ENCODE measurements at places on chromosomes 1 and 21. TPM values are rescaled to one million over a fixed set of nuclear protein-coding genes. Genes with fewer than 3 reads are reported as not detected.

Gene KRTAP6-2
- total RNA-seq = not detected

Gene F5
- 0.33 TPM for total RNA-seq

Gene LCE2C
- total RNA-seq = not detected

DNA sequence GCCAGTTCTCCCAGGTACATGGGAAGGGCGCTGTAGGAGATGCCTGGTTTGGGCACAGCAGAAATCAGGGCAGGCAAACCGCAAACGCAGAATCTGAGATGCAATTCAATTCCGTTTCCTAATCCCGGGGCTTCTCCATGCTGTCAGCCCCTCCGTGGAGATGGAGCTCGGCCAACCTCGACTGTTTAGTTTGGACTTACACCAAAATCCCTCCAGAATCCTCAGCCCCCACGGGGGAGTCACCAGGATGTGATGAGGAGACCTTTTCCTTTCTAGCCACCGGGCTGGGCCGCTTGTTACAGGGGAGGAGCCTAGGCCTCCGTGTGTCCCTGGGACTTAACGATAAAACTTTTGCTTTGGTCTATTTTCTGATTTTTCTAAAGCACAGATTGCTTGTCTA is 7.9 kb downstream of the SLC2A7 start:
- H3K4me3 ChIP-seq = no peak overlapping the region
- peaks cover 6% of the 10 kb centered on the region for H3K4me1 ChIP-seq
- H3K27ac ChIP-seq = no peak overlapping the region
- H3K27me3 ChIP-seq = no peaks in the 10 kb centered on the region
- DNase-seq = no peak
- H3K36me3 ChIP-seq = no peaks in the 10 kb centered on the region

DNA sequence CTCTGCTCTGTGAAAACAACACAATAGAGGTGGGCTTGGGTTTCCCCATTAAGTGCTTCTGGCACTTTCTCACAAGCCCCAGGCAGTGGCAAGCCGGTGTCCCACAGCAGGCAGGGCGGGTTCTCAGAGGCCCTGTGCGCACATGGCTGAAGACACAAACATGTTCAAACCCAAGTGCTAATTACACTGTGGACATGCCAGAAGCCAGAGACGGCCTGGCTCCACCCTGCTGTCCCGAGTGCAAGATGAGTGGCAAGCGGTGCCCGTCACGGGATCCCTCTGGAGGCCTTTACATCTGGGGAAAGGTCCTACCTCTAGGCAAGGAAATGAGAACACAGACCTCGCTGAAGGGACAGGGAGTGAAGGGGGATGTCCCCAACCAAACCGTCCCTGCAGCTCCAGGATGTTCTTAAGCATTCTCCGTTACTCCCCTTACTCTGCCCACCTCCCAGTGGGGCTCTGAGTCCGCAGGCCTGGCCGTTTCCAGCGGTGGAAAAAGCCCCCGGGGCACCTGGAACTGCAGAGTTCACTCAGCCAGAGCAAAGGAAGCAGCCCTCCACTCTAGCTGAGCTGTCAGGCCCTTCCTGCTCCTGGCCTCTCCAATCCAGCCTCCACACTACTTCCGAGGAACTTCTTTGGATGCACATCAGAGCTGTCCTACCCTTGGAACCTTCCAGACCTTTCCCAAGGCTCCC is 57.4 kb downstream of the SLC66A1 start:
- H3K4me3 ChIP-seq = no peak overlapping the region
- H3K27me3 ChIP-seq = no peaks in the 10 kb centered on the region
- H3K4me1 ChIP-seq = no peaks in the 10 kb centered on the region
- H3K36me3 ChIP-seq = no peaks in the 10 kb centered on the region
- DNase-seq = no peak

DNA sequence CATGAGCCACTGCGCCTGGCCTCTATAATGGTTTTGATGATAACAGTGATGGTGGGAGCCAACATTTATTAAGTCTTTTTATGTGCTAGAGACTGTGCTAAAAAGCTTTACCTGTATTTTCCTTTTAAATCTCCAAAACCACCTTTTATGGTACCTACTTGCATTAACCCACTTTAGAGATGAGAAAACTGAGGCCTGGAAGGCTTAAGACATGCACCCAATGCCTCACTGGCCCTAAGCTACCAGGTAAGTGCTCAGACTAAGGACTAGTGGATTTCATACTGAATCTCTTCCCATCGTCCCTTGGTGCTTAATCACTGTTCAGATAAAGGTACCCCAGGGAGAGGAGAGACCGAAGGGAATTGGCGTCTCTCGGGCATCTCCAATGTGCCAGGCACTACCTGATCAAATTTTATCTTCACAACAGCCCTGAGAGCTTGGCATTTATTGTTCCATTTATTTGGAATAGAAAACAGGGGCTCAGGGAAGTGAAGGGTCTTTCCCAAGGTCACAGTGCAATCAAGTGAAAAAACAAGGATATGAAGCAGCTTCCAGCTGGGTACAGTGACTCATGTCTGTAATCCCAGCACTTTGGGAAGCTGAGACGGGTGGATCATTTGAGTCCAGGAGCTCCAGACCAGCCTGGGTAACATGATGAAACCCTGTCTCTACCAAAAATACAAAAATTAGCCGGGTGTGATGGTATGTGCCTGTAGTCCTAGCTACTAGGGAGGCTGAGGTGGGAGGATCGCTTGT is 84.2 kb downstream of the LACTBL1 start:
- no peaks in the 10 kb centered on the region for H3K4me1 ChIP-seq
- DNase-seq = no peak
- no peaks in the 10 kb centered on the region for H3K27me3 ChIP-seq
- no peak overlapping the region for H3K4me3 ChIP-seq

GRCh38 chr21:41228006-41228370 is 60.0 kb downstream of the BACE2 start:
- H3K4me3 ChIP-seq = no peak overlapping the region
- no peak for DNase-seq
- no peaks in the 10 kb centered on the region for H3K27me3 ChIP-seq
- no peaks in the 10 kb centered on the region for H3K36me3 ChIP-seq
- no peaks in the 10 kb centered on the region for H3K4me1 ChIP-seq
- H3K27ac ChIP-seq = no peak overlapping the region

DNA sequence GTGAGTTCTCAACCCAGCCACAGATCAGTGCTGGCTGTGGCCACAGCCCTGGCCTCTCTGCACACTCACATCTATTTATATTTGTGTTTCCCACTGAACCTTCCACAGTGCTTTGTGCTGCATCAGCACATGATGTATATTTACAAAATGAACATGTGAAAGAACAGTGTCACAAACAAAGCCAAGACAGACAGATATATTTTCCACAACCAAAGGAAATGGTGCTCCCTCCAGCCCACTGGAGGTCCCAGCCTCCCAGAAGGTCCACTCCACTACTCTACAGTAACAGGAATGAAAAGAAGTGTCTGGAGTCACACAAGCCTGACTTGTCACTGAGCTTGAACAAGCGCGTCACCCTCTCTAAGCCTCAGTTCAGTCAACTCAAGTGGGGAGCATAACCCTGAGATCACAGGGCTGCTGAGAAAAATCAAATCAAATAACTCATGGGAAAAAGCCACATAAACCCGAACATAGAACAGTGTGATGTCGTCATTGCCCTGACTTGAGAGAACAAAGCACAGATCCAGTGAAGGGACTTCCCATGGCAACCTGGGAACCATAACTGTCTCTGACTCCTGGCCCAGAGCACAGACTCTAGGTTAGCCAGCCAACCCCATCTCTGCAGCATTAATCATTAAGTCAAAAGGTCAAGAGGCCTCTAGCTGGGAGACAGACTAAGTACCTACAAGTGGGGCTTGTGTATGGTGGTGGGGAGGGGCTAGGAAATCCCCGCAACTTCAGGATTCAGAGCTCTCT is 121.2 kb downstream of the TRABD2B start:
- DNase-seq = peak; percentile 35
- H3K27ac ChIP-seq = peak overlapping the region; percentile 70
- H3K4me1 ChIP-seq = peaks cover 54% of the 10 kb centered on the region
- H3K4me3 ChIP-seq = no peak overlapping the region
- no peaks in the 10 kb centered on the region for H3K36me3 ChIP-seq

DNA sequence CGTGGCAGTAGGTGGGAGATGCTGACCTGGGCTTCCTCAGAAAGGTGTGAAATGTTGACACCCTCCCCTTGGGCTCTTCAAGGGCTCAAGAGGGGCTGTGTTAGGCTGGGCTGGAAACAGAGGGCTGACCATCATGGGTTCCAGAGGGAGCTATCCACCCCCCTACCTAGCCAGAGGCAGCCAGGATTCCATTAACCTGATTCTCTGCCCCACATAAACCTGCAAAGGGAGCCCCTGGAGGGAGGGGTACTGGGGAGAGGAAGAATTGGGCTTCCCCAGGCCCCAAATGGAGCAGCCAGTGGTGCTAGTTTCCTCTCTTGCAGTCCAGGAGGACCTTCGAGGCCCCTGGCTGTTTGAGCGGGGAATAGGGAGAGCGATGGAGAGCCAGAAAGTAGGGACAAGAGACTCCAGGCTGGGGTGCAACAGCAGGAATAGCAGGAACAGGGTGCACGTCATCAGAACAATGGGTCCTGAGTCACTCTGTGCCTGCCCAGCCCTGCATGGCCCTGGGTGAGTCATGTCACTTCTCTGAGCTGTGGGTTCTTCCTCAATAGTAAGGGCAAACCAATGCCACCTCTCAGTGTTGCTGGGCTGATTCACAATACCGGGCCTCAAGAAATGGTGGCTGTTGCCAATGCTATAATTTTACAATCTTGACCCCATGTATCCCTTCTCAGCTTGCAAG is 121.2 kb downstream of the EPHB2 start:
- no peaks in the 10 kb centered on the region for H3K36me3 ChIP-seq
- H3K4me1 ChIP-seq = peaks cover 26% of the 10 kb centered on the region
- DNase-seq = no peak
- no peak overlapping the region for H3K27ac ChIP-seq
- no peak overlapping the region for H3K4me3 ChIP-seq
- H3K27me3 ChIP-seq = no peaks in the 10 kb centered on the region

DNA sequence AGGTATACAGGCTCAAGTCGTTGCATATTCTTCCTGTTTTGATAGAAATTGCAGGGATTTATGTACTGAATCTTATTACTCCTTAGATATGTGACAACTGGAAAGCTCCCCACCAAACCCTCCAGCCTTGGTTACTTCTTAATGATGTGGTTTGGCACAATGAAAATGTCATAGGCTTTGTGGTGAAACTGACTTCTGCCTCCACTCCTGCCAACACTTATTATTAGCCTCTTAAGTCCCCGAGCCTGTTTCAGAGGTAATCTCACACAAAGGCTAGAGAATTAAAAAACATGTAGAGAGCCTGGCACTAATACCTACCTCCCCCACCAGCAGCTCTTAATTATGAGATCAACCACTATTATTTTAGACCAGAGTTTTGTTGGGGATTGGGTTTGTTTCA is 4.2 kb downstream of the COX20 start:
- H3K4me1 ChIP-seq = peaks cover 57% of the 10 kb centered on the region
- H3K4me3 ChIP-seq = no peak overlapping the region
- peaks cover 13% of the 10 kb centered on the region for H3K36me3 ChIP-seq
- DNase-seq = no peak

DNA sequence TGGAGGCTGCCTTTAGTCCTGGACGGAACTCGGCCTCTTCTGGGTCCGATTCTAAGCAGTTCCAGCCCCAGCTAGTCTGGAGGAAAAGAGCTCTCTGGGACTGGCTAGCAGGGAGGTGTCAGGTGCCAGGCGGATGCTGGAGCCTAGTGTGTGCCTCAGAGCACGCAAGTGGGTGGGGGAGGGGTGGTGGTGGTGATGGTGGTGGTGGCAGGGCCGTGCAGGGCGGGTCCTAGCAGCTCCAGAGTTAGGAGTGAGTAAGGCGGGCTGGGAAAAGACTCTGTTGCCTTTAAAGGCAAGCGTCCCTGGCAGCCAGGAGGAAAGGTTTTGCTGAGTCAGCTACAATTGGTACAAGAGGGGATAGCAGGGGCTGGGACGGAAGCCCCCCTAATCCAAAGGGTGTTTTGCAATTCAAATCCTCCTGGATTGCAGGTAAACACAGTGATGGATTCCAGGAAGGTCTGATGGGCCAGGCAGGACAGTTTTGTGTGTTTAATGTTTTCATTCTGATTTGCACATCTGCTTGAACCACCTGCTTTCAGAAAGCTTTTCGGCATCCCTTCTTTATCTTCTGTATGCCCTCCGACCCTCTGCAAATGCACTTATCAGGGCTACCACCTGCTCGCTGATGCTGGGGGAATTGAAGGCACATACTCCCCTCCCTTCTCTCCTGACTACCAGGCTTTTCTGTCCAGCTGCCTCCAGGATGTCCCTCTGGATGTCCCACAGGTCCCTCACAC is 4.1 kb upstream of the SLC2A1 start:
- no peak overlapping the region for H3K27ac ChIP-seq
- H3K4me3 ChIP-seq = no peak overlapping the region
- no peaks in the 10 kb centered on the region for H3K27me3 ChIP-seq
- no peaks in the 10 kb centered on the region for H3K36me3 ChIP-seq
- peaks cover 20% of the 10 kb centered on the region for H3K4me1 ChIP-seq
- no peak for DNase-seq

DNA sequence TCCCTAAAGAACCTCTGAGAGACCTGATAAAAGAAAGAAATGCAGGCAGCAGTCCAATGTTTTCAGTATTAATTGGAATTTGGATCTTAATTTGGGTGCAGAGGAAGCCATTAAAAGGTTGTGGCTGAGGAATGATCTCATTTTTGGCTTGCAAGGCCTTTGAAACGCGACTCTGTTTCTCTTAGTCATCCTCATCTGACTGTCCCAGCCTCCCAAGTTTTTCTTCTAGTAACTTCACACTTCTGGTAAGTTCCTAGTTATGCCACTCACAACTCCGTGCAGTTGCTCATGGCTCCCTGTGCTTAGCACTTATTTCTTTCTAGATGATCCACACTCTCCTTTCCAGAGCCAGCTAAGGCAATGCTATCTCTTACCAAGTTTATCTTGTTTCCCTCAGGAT is 147.4 kb upstream of the USP24 start:
- H3K27me3 ChIP-seq = no peaks in the 10 kb centered on the region
- no peaks in the 10 kb centered on the region for H3K4me1 ChIP-seq
- no peak for DNase-seq
- no peak overlapping the region for H3K27ac ChIP-seq

DNA sequence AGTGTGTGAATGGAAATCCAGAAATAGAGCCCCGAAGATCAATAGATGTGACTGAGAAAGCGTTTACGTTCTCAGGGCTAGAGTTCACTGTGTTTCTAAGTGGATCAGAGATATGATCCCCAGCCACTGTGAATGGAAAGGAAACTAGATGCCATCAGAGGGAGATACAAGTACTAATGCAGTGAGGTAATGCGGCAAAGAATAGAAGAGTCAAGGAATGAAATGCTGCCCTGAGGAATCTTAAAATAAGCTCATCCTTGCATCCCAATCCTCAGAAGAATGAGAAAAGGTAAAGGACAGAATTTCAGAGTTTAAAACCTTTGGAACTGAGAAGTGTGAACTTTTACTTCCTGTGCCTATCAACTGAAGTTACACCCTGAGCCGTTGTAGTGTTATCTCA is 165.5 kb upstream of the ESRRG start:
- no peaks in the 10 kb centered on the region for H3K27me3 ChIP-seq
- H3K27ac ChIP-seq = no peak overlapping the region
- H3K4me1 ChIP-seq = no peaks in the 10 kb centered on the region

DNA sequence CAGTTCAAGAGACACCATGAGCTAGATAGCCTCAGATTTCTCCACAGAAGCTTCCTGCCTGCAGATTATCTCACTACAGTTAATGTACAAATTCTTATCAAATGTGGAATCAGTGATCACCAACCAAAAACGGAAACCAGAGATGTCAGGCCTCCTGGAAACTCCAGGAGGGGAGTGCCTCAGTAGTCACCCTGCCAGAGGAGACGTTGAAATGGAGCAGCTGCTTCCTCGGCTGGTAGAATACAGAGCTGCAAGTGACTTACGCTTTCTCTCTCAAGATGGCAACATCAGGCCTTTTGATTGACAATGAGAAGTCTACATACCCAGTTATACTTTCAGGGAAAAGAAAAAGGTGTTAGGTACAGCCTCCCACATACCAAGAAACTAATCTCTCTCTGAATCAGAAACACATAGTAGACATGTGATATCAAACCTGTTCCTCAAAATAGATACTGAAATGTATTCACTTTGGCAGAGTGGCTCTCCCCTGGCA is 52.2 kb downstream of the ACP6 start:
- no peak overlapping the region for H3K27ac ChIP-seq
- no peaks in the 10 kb centered on the region for H3K27me3 ChIP-seq
- H3K4me3 ChIP-seq = no peak overlapping the region
